Ureter (tissue), 1 donor: ENCODE measurements at places on chromosomes 12 and 14. TPM values are rescaled to one million over a fixed set of nuclear protein-coding genes. Genes with fewer than 3 reads are reported as not detected.

Gene PHLDA1
- 10.7 TPM for total RNA-seq

Gene BCAT1
- 19.3 TPM for total RNA-seq

Gene IRF2BPL
- total RNA-seq, result 77.2 TPM

Gene KERA
- not detected for total RNA-seq

Gene GLT8D2
- 13.3 TPM for total RNA-seq

Gene FLVCR2
- 6.9 TPM for total RNA-seq

Gene LTBR
- total RNA-seq, result 167 TPM

Gene HAL
- 1.8 TPM for total RNA-seq

Gene SYCP3
- not detected for total RNA-seq

Gene DACT1
- 13.5 TPM for total RNA-seq

Gene BEGAIN
- total RNA-seq, result 4.2 TPM
